IMR-90 (cell line): ENCODE measurements at places on chromosomes 6 and 20. TPM values are rescaled to one million over a fixed set of nuclear protein-coding genes. Genes with fewer than 3 reads are reported as not detected.

DNA sequence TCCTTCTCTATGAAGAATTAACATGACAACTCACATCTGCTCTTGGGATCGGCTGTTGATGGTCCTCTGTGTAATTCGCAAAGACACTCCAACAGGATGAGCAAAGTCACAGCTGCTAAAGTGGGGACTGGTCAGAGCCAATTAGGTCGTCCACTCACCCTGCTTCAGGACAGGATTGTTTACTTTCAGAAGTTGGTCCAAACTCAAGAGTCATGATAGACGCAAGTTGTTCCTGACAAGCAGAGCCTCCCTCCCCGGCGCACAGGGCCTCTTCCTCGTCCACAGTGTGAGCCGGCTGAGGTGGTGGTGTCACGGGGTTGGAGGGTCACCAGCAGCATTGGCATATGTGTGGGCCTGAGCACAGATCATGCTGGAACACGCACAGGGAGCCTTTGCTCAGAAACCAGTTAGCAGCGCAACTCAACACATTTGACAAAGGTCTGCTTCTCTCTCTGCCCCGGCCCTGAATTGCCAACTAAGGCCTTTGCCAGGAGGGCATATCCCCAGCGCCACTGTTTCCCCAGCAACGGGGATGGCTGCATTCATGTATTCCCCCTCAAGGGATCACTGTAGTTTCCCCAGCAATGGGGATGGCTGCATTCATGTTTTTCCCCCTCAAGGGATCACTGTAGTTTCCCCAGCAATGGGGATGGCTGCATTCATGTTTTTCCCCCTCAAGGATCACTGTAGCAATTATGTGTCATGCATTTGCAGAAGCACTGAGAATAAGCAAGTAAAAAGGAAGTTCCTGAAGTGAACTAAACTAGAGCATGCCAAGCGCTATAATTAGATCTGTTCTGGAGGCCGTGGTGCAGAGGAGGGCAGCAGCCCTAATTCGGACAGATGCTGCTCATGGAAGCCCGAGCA, 111.7 kb downstream of the THBS2 start:
- peak; percentile 46 for DNase-seq

DNA sequence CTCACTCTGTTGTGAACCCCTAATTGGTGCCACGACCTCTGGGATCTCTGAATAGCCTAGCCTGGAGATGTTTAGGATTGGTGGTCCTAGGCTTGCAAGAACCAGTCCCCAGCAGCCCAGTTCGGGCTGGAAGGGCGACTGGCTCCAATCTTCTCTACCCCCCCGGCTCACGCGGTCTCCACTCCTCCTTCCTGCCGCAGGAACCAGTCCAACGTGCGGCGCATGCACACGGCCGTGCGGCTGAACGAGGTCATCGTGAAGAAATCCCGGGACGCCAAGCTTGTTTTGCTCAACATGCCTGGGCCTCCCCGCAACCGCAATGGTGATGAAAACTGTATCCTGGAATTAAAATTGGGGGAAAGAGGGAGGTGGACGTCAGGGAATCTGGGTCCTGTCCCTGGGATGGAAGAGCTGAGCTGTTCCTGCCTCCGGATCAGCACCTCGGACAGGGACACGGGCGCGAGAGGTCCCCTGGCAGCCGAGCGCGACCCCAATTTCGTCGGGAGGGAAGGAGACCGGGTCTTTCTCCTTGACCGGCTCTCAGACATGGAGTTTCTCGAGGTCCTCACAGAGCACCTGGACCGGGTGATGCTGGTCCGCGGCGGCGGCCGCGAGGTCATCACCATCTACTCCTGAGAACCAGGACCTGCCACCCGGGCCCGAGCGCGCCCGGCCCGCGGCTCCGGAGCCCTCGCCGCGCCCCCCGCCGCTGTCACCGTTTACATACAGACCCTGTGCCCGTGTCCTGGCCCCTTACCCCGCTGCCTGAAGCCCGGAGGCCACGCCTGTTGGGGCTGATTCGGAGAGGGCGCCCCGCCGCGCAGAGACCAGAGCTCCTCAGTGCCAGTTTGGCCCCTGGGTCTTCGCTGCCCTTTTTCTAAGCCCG, 28.2 kb downstream of the SLC12A5 start:
- DNase-seq, result peak; percentile 42

The SLC24A3 gene
- total RNA-seq, result not detected in 2 replicates

DNA sequence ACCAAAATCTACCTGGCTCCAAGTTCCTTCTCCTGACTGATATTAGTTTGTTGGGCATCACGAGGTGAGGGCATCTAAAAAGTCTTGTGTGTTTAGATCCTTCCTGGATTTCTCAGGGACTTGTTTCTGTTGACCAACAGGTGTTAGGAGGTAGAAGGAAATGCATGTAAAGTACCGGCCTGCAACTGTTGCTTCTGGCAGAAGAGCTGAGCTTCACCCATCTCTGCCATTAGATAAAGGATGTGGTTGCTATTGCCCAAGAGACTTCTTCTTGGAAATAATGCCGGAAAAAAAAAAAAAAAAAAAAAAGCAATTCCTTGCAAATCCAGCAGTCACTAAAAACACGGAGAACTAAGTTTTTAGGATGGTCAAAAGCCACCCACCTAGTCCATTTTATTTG, 303.1 kb downstream of the CDH26 start:
- no peak for DNase-seq

GRCh38 chr6:134619789-134620188, 301.9 kb upstream of the SGK1 start:
- DNase-seq, result peak; percentile 89

GRCh38 chr6:170423030-170423429, 116.5 kb downstream of the FAM120B start:
- no peak for DNase-seq

GRCh38 chr20:34190679-34191090, 50.5 kb upstream of the ASIP start:
- DNase-seq, result peak; percentile 87

The KCNK5 gene
- total RNA-seq, result not detected in 2 replicates

- DNase-seq, result peak; percentile 52
These were observed 54.2 kb downstream of the ARMC2 start for GRCh38 chr6:108902382-108902792.

DNA sequence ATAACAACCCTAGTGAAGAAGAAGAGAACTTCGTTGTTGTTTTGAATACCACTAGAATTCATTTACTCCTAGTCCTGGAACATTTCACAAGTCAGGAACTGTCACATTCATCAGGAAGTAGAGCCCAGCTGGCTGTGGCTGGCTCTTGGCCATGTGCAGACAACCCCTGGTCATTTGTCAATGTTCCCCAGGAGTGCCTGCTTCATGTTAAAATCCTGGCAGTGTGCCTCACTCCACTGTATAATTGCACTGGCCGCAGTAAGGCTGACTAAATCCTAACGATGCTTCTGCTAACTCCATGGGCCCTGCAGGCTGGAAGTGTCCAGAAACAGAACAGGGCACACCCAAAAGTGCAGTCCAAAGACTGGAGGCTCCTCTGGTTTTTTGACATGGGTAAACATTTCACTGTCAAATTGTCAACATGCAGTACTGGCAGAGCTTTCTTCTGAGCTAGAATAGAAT, 41.5 kb upstream of the ADGRF1 start:
- peak; percentile 36 for DNase-seq
